COR-L47 (cell line): ENCODE measurements at places on chromosomes 12 and 14.
A peak's percentile ranks its signal among the peaks of the same experiment; 100 is the strongest.

DNA sequence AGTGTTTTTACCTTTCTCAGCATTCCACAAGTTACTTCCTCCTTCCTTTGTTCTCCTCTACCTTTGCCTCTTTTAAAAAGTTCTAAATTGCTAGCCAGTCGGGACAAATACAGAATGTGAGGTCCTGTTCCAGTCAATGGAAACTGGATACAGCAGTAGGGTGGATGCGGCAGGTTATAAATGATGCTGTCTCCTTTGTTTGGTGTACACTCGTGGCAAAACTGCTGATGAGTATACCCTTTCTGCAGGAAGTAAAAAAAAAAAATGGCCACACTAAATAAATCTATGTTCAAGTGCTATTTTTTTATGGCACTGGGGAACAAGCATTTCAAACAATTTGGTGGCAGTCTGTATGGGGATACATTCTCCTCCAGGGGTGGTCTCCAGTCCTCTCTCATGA is 27.5 kb downstream of the KLRK1 start:
- no peak for DNase-seq

DNA sequence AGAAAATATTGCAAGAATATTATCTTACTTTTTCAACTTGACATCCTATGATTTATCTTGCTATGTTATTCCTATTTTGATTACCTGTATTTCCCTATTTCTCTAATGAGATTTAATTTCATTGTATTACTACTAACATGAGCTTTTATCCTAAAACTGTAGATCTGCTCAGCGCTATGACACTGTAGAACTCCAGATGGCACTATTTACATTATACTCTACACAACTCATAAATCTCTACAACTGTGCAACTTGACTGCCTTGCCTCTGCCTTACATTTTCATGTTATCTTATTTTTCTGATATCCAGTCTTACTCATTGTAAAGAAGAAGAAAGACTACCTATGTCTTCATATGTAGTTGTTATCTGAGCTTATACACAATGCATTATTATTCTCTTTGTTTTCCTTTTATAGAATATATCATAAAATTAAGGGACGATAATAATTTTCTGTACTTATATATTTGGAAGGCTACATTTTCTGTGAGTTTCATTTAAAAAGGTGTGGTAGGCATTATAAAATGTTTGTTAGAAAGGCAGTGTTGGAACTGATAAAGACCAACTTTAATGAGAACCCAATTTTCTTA is 24.1 kb downstream of the NUP37 start:
- peak; percentile 16 for DNase-seq

GRCh38 chr12:47560415-47560814 is 145.4 kb downstream of the RPAP3 start:
- no peak for DNase-seq

DNA sequence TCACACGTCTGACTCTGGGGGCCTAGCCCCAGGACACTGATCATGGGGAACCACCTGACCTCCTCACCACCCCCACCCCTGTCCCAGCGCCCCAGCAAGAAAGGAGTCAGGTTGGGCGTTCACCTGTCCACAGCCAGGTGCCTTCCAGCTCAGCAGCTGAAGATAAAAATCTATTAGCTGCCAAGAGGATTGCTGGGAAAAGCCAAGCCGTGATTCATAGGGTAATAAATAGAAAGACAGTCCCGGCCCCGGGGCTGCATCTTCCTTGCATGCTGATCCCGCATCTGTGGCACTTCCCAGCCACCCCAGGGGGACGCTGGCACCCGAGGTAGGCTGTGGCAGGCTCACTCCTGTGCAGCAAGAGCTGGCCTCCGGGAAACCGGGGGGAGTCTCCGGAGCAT is 70.2 kb upstream of the NCOR2 start:
- DNase-seq: no peak

GRCh38 chr12:3342051-3342450 is 149.0 kb upstream of the PRMT8 start:
- DNase-seq: no peak
